ENCODE measurements at places on chromosomes 4 and X.

DNA sequence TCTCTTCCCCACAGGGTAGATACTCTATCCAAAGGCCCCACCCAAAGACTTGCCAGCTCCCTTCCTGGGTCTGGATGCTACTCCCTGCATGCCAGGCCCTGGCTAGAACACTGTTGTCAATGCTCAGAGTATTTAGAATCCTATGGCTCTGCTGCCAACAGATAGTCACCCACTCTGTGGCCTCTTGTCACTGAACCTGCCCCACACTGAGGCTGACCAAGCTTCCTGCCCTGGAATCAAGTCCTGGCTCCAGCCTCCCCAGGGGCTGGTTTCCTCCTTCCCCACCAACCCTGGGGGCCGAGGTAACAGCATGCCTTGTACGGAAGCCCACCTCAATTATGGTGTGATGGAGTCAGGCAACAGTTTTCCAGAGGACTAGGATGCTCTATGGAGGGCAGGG is 63.3 kb downstream of the EFNB1 start:
- no peak for DNase-seq

GRCh38 chrX:41722816-41723618 is 964 bp upstream of the GPR82 start:
- DNase-seq: no peak

- peak; percentile 75 for DNase-seq
These were observed 64.1 kb downstream of the RLIM start for GRCh38 chrX:74550295-74550802.

DNA sequence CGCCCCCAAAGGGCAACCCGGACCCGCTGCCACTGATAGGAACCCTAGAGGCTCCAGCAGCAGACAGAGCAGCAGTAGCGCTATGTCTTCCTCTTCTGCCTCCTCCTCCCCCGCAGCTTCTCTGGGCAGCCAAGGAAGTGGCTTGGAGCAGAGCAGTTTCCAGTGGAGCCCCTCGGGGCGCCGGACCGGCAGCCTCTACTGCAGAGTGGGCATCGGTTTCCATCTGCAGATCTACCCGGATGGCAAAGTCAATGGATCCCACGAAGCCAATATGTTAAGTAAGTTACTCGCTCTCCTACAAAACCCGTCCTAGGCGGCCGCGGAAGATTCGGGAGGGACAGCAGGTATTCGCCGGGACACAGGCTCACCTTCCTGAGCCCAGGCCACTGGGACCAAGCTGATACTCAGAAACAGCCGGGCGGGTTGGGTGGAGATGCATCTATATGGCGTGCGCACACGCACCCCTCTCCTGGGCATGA is 477 bp downstream of the FGF5 start:
- no peak for DNase-seq

DNA sequence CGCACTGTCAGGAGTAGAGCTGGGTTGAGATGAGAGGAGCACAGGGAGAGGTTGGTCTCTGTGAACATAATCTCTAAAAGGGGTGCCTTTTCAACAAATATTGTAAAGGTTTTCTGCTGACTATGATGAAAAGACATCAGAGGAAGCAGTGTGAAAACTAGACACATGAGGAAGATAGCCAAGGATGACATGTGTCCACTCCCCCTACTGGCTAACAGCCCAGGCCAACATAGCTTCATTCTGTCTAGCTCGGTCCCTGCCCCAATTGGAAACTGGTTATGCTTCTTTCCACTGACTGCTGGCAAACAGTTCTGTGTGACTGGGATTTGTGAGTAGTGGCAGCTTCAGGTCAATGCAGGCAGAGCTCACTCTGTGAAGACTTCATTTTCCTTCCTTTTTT is 115.4 kb upstream of the ESX1 start:
- DNase-seq: no peak

DNA sequence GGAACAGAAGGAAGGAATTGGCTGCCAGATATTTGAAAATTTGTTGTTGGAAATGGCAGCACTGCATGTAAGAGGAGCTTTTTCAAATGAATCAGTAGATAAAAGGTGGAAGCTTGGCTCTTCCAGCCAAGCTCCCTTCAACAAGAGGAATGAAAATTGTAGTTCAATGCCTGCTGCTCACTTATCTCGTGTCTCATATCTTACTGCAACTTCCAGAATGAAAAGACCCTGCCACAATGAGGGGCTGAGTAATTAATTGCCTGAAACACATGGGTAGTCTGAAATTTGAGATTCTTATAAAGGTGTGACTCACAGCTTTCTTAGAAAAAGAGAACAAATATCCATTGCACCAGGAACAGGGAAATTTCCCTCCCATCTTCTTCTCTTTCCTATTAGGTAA is 53.0 kb downstream of the HAND2 start:
- DNase-seq: no peak

DNA sequence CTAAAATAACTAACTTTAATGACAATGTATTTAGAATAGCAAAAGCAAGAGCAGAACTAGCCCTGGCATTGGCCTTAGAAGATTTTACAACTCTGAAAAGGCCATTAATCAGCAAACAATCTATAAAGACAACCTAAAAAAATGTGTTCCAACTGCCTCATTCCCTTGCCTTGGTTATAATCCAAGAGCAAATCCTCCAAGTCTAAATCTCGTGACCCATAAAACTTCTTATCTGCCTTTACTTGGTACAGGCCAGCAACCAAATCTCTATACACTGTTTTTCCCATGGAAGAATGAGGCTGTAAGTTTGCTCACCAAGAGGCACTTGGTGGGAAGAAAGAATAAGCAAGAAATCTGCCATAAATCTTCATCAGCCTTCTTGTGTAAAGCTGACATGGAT is 175.3 kb upstream of the MID1 start:
- no peak for DNase-seq

DNA sequence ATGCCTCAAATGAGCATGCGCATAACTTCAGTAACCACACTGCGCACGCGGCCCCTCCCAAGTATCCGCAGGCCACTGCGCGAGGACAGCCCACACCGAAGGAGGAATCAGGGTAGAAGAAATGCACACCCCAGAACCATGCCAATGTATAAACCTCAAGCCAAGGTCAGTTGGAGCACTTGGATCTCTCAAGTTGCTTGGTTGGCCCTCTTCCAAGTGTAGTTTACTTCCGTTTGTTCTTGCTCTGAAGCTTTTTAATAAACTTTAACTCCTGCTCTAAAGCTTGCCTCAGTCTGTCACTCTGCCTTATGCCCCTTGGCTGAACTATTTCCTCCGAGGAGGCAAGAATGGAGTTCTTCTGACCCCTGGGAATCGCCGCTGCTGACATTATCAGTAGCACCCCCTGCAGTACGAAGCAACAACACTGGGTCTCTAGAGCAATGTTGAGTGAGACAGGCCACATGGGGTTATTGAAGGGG is 22.0 kb upstream of the SPINK2 start:
- DNase-seq: no peak

- DNase-seq: no peak
These were observed 126.5 kb upstream of the INTU start for GRCh38 chr4:127506283-127506682.

DNA sequence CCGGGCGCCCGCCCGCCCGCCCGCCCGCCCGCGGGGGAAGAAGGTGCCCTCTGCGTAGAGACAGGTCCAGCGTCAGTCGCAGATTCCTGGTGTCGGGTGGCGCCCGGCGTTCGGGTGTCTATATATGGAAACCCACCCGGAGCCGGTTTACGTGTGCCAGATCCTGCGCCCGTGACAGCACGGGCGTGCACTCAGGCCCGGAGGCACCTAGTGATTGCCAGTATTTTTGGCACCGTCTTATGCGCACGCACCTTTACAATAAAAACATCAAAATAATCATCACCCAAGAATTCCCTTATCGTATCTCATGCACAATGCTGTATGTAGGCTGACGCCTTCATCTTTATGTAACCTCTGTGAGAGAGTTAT is 519 bp downstream of the SLC25A4 start:
- no peak for DNase-seq

DNA sequence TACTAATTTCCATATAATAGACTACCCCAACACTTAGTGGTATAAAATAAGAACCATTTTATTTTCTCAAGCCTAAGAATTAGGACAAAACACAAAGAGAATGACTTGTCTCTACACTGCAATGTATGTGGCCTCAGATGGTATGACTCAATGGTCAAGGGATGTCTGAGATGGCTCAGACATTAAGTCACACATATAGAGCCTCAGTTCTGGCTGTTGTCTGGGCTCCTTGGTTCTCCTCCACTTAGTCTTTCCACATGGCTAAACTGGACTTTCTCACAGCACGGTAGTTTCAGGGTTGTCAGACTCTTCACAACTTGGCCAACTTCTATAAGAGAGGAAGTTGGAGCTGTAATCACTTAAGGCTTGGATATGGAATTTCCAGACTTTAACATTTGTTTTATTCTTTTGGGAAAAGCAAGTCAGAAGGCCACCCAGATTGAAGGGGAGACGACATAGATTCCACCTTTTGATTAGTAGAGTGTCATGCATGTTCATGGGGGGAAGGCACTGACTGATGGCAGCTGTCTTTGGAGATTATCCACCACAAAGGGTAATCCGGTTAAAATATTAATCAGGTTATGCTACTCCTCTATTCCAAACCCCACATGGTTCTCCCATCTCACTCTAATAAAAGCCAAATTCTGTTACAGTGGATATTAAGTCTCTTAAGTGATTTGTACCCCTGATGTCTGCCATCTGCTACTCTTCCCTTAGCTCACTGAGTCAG is 9.4 kb downstream of the IL15 start:
- DNase-seq: no peak

DNA sequence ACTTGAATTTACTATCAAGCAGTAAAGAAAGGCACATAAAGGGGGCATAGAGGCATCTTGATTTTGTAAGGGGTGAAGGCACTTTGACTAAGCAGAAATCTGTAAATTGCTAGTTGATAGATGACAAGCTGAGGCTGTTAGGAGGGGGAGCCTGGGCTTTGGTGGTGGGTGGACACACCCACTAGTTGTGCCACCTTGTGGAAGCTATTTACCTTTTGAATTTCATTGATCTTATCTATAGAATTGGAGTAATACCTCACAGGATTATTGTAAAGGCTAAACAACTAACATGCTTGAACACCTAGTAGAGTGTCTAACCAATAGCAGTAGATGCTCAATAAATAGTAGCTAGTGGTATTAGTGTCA is 142.8 kb upstream of the KCNIP4 start:
- DNase-seq: no peak
